ENCODE measurements at places on chromosomes 1 and 21.

DNA sequence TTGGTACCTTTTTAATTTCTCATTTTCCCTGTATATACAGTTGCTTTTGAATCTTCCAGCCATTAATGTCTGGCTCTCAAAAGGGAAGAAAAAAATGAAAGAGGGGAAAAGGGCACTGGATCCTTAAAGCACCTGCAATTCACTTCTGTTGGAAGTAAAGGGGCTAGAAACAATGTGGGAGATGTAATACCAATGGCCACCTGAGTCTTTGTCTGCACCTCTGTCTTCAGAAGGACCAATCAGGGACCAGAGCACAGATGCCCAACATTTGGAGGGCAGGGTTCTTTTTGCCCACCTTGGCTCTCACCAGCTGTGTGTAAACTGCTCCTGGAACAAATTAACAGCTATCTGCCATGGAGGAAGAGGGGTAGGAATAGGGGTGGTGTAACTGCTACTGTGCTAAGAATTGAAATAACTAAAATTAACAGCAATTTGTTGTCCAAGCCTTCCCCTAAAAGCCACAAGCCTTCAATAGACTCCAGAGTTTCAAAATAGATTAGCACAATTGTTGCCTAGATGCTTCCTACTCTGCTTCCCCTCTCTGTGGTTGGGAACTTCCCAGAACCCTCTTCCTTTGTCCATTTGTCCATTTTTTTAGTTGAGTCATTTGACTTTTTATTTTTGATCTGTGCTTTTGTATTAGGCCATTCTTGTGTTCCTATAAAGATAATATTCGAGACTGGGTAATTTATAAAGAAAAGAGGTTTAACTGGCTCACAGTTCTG is 11.5 kb upstream of the LRRC8B start:
- no peak for DNase-seq

DNA sequence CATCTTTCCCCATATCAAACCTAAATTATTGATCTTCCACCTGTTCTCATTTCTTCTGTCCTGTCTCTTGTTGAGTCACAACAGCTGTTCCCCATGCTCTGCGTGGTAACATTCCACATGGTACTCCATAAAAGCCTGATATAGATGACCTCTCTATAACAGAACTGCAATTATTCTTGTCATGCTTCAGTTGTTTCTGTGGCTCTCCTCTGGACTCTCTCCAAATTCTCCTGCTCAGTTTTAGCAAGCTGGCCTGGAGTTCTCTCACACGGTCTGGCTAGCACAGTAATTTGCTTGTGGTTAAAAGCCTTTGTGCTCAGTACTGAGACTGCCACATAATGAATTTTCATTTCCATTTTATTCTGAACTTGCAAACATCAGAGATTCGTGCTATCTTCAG is 10.6 kb upstream of the LRRC39 start:
- peak; percentile 21 for DNase-seq

DNA sequence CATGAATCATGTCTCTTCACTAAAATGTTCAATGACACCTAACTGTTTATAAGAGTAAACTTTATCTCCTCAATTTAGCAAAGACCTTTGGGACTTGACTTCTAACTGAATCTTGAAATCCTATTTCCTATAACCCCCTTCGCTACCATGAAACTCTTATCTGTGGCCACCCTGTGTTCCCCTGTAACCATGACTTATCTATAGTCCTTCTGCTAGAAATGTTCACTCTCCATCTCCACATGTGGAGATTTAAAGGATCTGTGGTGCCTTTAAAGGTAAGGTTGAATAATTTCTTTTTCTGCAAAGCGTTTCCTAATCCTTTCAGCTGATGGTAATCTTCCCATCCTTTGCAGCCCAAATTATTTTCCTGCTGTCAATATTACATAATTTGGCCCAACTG is 436.3 kb upstream of the RUNX1 start:
- no peak for DNase-seq

GRCh38 chr21:45434645-45435217 is 29.8 kb downstream of the COL18A1 start:
- no peak for DNase-seq

DNA sequence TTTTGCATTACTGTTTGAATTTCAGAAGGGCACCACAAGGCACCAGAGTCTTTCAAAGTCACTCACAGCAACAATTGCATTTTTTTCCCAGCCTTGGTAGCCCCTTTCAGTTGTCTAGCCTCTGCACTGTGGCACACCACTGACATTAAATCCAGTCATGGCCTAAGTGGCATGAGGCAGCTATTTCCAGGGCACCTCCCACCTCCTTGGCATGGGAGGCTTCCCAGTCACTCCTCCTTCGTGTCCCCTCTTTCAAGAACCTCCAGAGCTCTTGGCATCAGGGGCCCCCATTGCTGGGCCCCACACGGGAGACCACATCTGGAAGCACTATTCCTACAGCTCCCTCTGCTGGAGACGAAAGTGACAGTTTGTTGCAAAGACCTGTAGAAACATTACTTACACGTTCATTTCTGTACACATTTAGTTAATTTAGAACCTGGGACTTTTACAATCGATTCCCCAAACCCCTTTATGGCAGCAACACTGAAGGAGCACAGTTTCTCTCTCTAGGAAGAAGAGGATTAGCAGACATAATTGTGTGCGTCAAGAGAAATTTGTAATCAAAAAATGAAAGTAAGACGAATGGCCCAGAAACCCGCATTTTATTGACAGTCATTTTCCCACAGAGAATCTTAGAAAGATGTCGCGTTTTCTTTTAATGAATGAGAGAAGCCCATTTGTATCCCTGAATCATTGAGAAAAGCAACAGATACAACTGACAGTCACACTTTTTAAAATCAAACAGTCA is 5.7 kb upstream of the CHD5 start:
- DNase-seq: peak; percentile 43

GRCh38 chr1:54121482-54122134 is 31.2 kb downstream of the CDCP2 start:
- peak; percentile 81 for DNase-seq

DNA sequence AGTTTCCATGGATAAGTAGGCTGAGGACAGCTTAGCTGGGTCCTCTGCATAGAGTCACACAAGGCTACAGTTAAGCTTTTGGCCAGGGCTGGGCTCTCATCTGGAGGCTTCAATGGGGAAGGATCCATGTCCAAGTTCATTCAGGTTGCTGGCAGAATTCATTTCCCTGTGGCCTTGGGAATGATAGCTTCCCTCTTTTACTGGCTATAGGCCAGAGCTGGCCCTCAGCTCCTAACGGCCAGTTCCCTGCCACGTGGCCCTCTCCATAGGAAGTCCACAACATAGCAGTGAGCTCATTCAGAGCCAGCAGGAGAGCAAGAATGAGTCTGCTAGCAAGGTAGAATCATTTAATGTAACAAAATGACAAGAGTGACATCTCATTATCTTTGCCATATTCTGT is 15.1 kb upstream of the PODN start:
- DNase-seq: peak; percentile 62

GRCh38 chr1:30290581-30290980 is 432.8 kb downstream of the MATN1 start:
- no peak for DNase-seq

DNA sequence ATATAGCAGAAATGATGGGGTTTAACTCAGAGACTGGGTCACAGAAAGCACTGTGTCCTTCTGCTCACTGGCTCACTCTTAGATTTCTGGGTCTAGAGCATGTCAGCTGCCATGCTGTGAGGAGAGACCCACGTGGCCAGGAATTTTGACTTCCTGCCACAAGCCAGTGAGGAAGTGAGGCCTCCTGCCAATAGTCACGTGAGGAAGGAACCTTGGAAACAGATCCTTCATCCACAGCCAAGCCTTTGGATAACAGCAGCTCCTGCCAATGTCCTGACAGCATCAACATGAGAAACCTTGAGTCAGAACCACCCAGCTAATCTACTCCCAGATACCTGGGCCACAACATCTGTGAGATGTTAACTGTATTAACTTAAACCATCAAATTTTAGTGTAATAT is 114.5 kb upstream of the PLPPR5 start:
- DNase-seq: no peak

GRCh38 chr1:70666381-70667140 is 255.5 kb downstream of the CTH start:
- DNase-seq: no peak

DNA sequence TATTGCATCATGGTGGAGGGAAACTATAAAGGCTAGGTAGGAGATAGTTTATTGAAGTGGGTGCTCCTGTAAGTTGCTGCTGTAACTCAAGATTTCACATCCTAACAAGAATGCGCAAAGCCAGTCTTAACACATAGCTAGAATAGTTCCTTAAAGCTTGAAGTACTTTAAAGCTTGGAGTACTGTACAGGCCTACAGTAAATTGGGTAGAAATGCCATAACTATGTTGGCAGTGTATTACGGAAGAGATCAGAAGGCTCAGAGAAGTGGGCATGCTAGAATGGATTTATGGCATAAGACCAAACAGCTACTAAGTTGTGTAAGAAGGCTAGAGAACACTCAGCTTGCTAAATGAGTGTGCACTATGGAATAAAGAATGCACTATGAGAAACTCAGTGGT is 44.5 kb downstream of the DMRTA2 start:
- DNase-seq: no peak

- DNase-seq: no peak
Measured at GRCh38 chr1:37752583-37753471, 12.1 kb downstream of the EPHA10 start.

DNA sequence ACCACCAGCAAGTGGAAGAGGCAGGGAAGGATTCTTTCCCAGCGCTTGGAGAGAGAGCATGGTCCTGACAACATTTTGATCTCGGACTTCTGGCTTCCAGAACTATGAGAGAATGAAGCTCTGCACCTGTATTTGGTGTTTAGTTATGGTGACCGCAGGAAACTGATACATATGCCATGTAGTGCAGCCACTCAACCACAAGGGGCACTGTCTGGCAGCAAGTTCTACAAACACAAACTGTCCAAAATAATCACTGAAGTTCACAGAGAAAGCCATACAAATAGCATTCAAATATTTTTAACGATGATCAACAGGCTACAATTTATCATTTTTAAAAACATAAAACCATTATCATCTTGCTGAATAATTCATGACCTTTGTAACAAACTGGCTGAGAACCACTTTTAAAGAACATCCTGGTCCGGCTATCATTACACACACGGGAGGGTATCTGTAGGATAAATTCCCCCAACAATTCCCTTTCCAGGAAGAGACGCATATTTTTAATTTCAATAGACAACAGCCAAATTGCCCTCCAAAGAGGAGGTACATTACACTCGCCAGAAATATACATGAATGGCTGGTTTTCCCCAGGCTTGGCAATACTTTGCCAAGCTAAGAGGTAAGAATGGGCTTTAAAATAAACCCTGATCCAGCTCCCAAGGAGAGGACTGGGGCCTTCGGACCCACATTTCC is 9.2 kb upstream of the CBR3 start:
- peak; percentile 49 for DNase-seq

- no peak for DNase-seq
Measured at GRCh38 chr1:245276445-245276844, 121.7 kb downstream of the KIF26B start.

- DNase-seq: no peak
Measured at GRCh38 chr1:44645476-44646244, 28.6 kb downstream of the TMEM53 start.

DNA sequence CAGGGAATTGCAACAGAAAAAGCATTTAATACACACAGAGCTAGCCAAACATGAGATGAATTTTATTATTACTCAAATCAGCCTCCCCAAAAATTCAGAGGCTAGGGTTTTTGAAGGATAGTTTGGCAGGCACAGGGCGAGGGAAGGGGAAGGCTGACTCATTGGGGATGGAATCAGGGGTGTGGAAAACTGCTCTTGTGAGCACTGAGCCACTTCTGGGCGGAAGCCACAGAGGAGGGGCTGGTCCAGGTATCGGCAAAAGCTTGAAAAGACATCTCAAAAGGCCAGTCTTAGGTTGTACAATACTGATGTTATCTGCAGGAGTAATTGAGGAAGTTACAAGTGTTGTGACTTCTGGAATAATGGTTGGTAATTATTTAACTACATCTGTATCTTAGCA is 109.4 kb downstream of the TLR5 start:
- DNase-seq: peak; percentile 12

GRCh38 chr1:46549697-46550681 is 1.5 kb downstream of the KNCN start:
- DNase-seq: peak; percentile 24

DNA sequence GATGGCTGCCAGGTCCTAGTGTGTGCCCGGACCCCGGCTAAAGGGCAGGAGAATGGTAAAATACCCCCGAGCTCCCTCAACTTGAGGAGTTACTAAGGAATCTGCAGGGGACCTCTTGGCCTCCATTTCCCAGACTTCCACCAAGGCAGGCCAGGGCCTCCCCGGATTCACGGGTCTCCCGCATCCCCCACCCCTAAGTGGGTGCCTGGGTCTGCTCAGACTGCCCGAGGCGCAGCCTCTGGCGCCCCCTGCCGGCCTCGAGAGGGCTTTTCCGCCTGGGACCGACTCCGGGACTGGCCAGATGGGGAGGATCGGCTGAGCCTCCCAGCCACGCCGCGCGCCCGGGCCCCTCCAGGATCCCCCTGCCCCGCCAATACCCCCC is 1.7 kb downstream of the PLEKHG5 start:
- peak; percentile 72 for DNase-seq

DNA sequence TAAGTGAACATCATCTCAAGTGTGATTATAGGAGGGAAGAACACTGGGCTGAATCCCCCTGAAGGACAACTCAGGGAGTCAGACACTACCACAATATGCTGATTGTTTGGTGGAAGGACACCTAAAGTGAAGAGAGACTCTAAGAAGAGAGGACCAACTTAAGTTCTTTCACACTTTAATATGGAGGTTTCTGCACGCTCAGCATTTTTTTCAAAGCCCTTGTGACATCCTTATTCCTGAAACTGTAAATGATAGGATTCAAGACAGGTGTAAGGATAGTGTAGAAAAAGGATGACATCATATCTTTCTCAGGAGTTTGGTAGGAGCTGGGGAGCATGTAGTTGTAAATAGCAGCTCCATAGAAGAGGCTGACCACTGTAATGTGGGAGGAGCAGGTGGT is 4.8 kb downstream of the OR2T10 start:
- no peak for DNase-seq

DNA sequence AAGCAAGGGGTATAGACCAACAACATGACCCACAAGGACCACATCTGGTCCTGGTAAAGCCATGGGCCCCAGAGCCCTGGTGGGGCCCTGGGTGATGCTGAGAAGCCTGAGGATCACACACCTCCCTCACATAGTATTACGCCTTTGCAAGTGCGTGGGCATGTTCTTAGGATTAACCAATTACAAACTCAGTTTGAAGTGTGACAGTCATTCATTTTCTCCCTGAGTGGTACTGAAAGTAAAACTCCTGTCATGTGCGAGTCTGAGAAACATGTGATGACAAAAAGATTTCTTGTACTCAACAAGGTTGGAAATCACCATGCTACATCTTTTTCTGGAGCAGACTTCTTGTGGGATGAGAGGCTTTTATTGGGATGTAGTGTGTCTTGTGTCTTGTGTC is 315.3 kb upstream of the DUSP10 start:
- DNase-seq: no peak

- no peak for DNase-seq
Measured at GRCh38 chr21:42781150-42781970, 98.0 kb downstream of the WDR4 start.

Measured in EL (cell line).